Mucosa of gallbladder (tissue), 1 donor: ENCODE measurements at places on chromosomes 5 and 9. TPM values are rescaled to one million over a fixed set of nuclear protein-coding genes. Genes with fewer than 3 reads are reported as not detected.
A peak's percentile ranks its signal among the peaks of the same experiment; 100 is the strongest.

DNA sequence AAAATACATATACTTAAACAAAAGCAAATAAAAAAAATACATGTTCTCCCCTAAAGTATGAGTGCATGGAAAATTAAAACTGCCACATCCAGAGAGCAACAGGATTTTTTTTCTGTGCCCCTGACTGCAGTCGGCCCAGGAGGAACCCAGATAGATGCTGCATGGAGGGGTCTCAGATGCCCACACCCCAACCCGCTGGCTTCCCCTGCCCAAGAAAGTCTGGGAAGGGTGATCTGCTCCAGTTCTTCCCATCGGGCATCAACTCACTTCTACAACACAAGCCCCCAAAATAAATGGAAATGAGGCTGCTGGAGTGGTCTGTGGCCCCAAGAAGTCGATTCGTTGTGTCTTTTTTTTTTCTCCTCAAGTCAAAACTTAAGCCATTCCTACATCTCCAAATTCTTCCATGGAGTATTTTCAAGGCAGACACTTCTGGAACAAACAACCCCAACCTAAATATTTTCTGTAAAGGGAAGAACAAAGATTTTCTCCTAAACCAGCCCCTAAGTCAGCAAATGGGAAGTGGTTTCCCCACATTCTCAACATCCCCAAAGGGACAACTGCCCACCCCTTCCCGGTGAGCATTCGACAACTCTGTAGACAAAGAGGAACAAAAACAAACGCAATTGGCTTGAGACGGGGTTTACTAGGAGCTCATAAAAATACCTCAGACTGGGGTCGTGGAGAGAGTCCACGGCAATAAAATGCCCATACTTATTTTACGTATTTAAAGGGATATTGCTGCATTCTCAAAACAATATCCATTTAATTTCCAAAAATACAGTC, 46.7 kb downstream of the ROR2 start:
- no peak for DNase-seq

DNA sequence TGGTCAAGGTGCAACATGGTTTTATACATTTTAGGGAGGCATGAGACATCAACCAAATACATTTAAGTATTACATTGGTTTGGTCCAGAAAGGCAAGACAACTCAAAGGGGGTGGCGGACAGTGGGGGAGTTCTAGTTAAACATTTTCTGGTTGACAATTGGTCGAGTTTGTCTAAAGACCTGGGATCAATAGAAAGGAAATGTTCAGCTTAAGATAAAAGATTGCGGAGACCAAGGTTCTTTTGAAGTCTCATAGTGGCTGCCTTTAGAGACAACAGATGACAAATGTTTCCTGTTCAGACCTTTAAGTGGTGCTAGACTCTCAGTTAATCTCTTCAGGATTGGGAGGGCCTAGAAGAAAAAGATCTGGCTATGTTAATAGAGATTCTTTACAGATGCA, 47.7 kb upstream of the TTC39B start:
- no peak for DNase-seq

- no peak for DNase-seq
These were observed 500.7 kb downstream of the TLE4 start for GRCh38 chr9:80072451-80072850.

- DNase-seq, result no peak
These were observed 29.0 kb downstream of the ACO1 start for GRCh38 chr9:32413424-32413823.

DNA sequence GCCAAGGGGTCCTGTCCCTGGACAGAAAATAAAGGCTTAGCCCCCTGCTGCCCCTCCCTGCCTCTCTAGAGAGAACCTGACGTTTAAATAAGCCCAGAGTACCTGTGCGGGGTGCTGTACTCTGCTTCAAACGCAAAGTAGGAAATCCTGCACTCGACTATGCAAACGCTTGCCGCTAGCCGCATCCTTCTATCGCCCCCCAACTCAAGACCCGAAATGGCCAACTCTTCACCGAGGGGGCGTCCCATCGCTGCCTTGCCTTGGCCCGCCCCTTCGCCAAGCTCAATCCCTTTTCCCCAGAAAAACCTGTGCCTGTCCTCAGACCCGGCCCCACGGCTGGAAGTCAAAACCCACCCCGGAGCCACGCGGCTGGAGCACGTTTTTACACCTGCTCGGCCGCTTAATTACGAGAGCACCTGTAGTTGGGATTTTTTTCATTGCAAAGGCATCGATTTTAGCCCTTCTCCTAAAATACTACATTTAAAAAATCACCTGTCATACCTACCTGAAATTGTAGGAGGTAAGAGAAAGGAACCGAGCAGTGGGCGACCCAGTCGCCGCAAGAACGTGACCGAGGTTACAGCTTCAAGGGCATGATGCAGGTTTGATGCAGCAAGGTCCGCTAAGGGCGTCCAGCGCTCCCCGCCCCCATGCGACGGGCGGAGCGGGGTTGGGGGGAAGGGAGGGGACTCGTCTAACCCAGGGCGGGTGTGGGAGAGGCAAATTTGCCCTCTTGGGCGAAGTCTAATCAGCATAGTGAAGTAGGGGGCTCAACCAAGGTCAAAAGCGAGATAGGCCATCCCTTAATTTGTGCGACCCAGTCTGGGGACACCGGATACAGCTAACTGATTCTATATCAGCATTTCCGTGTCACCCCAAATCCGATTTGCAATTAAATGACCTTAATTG, 3.5 kb downstream of the ELAVL2 start:
- DNase-seq, result no peak

DNA sequence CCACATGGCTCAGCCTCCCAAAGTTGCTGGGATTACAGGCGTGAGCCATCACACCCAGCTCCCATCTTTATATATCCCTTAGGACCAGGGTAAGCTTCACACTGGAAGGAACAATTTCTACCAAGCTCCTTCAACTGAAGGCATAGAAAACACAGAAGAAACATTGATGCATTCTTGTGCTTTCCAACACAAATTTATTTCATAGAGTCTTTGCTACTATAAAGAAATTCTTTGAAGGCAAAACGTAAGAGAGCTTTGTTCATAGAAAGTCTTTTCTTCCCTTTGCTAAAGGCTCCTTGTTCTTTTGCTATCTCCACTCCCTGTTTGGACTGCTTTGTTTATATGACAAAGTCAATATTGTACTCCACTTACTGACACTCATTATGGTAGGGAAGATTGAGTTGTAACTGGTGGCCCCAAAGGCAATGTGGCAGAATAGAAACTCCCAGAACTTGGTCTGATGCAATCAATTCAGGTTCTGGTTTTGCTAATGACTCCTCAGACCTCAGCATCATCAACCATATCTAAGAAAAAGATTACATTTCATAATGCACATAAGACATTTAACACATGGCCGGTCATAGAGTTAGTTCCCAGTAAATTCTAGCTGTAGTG, 97.4 kb upstream of the CLINT1 start:
- DNase-seq, result no peak

- DNase-seq, result no peak
These were observed 2.0 kb upstream of the GCNT4 start for GRCh38 chr5:75054134-75054930.

- DNase-seq, result peak; percentile 84
These were observed 3.1 kb downstream of the CXXC5 start for GRCh38 chr5:139651043-139651834.

DNA sequence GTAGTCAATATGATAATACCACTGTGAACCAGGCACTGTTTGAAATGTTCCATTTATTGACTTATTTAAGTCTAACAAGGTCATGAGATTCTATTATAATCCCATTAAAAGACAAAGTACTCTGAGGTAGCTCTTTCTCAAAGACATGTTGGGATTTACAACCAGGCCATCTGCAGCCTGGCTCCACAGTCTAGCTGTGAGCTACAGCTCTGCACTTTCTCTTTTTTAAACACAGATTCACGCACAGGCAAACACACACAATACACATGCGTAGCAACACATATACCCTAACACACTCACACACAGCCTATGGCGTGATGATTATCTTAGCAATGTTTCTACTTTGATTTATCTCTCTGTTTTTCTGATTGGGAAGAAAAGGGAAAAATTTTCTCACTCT, 174.3 kb downstream of the PRR16 start:
- no peak for DNase-seq

- no peak for DNase-seq
These were observed at the start of gene IL4 for GRCh38 chr5:132673939-132674630. Gene IL4, plus strand, starts transcription at chr5:132673989. Its CDS starts 62 bp downstream, at chr5:132674051.

DNA sequence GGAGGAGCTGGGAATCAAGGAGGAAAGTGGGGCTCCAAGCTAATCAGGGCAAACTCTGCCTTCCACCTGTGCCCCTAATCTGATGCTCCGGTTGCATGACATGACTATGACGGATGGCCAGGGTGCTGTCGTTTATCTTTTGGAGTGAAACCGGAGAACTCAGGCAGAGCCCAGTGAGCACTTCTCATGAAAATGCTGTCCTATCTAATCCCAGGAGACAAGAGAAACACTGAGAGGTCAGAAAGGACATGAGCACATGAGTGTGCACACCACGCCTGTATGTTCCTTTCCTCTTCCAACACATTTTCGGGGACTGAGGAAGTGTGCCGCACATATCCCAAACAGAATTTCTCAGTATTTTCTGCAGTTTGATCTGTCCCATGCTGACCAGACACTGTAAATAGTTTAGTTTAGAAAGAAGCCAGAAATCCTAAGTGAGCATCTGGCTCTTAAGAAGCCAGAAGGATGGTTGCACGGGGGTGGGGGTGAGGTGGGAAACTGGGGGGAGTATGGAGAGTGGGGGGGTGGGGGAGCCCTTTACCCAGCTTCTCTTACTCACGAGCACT, 217.1 kb downstream of the TSSK1B start:
- DNase-seq, result no peak

DNA sequence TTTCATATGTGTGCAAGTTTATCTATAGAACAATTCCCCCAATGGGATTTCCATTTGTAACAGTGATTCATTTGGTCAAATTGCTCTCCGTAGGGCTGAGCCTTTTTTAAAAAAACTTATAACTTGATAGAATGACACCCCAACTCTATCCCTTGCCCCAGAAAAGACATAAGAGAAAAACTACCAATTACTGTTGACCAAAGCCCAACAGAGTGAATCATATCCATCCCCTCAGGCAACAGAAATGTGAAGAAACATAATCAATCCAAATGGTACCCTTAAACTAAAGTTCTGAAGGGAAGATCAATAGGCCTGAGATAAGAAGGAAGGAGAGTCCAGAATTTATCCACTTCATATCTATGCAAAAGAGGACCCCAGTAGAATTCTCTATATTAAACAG, 17.8 kb downstream of the TICAM2 start:
- no peak for DNase-seq

- peak; percentile 56 for DNase-seq
These were observed 55.6 kb upstream of the LMX1B start for GRCh38 chr9:126558051-126558665.

- DNase-seq, result no peak
These were observed 98.7 kb downstream of the PAX5 start for GRCh38 chr9:36935332-36935731.

Gene PCDHGA9
- total RNA-seq, result 7.5 TPM

Gene C9
- total RNA-seq, result 1.0 TPM

Gene DMRTA1
- total RNA-seq, result 3.4 TPM

Gene UTP15
- 9.6 TPM for total RNA-seq

Gene SOX30
- total RNA-seq, result 0.09 TPM

Gene SVEP1
- total RNA-seq, result 13.1 TPM

Gene SPATA31D1
- not detected for total RNA-seq

Gene IRX4
- total RNA-seq, result not detected

Gene PPP1R2B
- not detected for total RNA-seq

Gene CSF1R
- total RNA-seq, result 91.9 TPM

Gene C5orf63
- 6.1 TPM for total RNA-seq
